ENCODE measurements at places on chromosomes 7 and 10.

DNA sequence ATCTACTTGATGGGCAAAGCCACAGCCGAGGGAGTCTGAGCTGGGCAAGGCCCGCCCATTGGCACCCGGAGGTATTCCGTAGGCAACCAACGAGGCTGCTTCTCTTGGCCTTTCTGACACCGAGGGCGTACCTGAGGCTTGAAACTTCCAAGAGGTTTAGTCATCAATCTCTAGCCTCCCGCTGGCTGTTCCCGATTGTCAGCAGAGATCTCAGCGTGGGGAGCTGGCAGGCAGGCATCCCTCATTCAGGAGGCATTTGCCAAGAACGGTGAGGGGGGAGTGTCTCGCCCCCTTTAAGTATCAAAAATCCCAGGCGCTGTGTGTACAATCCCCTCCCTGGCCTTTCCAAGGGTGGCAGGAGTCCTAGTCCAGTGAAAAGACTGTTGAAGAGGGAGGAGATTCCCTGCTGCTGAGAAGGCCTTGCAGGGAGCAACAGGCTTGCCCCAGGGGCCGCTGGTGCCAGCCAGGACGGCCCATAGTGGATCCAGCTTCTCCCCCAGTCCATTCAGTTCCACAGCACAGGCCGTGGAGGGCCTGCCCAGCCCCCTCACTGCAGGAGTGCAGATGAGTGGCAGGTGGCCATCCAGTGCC is 39.7 kb downstream of the OAT start:
- no peak for DNase-seq

DNA sequence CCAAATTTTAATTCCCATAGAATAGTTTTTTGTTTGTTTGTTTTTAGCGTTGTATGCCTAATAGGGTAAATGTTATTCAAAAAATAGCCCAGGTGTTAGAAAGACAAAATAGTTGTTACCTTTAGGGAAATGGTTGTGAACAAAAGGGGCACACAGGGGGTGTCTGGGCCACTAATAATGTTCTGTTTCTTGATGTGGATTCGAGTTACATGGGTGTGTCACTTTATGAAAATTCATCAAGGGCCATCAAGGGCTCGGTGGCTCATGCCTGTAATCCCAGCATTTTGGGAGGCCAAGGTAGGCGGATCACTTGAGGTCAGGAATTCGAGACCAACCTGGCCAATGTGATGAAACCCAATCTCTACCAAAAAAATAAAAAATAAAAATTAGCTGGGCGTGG is 531.8 kb upstream of the C7orf33 start:
- peak; percentile 54 for DNase-seq

- DNase-seq = no peak
Measured at GRCh38 chr10:75244487-75245353, 9.0 kb upstream of the COMTD1 start.

DNA sequence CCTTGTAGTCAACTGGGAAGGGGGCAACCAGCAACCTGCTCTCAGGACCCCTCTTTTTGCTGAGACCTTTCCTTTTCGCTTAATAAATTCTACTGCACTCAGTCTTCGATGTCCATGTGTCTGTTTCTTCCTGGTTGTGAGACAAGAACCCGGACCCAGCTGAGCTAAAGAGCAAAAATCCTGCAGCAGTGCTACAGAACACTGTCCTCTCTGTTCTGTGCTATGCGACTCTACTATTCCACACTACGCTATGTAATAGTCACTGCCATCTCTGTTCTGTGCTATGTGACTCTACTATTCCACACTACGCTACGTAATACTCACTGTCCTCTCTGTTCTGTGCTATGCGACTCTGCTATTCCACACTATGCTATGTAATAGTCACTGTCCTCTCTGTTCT is 34.3 kb downstream of the DIP2C start:
- no peak for DNase-seq

GRCh38 chr7:105693576-105693975 is 112.3 kb upstream of the EFCAB10 start:
- DNase-seq = no peak

- no peak for DNase-seq
Measured at GRCh38 chr7:91041141-91041540, 223.1 kb upstream of the FZD1 start.

DNA sequence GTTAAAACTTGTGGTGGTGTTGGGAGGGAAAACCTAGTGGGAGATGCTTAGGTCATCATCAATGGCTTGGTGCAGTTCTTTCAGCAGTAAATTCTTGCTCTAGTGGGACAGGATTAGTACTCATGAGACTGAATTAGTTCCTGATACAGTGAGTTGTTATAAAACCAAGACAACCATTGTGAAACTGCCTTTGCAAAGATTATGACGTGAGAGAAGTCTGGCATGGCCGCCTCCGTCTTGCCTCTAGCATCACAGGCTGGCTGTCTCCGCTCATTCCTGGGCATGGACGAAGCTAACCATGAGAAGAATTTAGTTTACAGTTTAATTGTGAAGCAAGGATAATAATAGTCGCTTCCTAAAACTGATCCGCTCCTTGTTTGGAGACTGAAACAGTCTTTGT is 186.4 kb downstream of the KIF20B start:
- DNase-seq = no peak

GRCh38 chr10:123655751-123656150 is 10.4 kb upstream of the GPR26 start:
- DNase-seq = no peak
